ENCODE measurements at places on chromosomes 3 and 15.

DNA sequence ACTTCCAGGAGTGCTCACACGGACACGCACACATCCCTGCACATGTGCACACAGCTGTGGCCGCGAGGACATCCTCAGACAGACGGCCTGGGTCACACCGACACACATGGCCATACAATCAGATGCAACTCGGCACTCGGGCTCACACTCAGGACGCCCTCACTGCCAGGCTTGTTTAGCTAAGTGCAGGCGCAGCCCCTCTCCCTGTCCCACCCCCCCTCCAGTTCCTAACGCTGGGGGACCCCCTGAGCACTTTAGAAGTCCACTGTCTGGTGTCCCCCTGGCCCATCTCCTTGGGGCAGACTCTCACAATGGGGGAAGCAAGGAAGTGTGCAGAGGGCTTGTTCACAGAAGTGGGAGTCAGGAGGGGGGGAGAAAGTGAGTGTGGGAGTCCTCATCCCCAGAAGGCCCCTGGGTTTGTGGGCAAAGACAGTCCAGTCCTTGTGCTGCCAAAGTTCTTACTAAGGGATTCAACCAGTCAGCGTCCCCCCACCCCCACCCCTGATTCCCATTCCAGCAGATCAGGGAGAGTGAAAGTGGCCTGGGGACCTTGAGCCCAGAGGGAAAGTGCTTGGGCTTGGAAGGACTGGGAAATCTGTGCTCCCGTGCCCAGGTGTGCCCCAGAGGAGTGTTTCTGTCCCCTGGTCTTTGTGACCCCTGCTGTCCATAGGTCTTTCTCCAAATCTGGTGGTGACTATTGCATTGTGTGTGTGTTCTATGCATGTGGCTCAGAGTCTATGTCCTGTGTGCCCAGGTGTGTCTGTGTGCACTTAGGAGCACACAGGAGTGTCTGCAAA, 767 bp upstream of the GATA2 start:
- DNase-seq, result no peak

GRCh38 chr3:57939775-57940174, 68.4 kb upstream of the FLNB start:
- no peak for DNase-seq

DNA sequence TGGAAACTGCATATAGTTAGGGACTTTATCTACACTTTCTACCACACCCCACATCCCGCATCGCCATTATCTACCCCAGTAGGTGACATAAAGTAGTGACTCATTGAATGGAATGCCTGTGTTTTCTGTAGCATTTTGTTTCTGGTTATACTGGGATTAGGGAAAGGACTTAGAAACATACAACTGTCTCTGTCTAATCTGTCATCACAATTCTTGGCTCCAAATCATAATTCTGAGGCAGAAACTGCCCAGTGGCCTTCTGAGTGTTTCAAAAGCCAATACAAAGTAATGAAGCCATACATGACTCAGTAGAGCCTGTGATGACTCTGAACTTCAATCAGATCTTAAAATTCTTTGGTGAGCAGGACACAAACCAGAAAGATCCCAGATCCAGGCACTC, 115.7 kb upstream of the CHRM5 start:
- DNase-seq, result no peak

- DNase-seq, result no peak
Observed at GRCh38 chr15:73927003-73927475, 777 bp downstream of the LOXL1 start.

GRCh38 chr15:50905055-50905454, 3.4 kb upstream of the AP4E1 start:
- no peak for DNase-seq

DNA sequence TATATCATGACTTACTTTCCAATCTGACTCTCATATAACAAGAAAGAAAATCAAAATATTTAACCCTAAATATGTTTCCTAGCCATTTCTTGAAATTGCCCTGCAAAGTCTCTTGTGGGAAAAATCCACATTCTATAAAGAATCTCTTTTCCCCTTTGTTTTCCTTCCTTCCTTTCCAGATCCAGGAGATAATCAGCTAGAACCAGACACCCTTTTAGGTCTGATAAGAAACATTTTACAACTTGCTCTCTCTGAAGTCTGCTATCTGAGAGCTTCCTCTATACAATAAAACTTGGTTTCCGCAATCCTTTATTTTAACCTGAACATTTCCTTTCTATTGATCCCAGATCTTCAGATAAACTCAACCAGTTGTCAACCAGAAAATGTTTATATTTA, 100.5 kb upstream of the RNU6-1 start:
- no peak for DNase-seq

GRCh38 chr3:108393128-108393900, 97.0 kb downstream of the HHLA2 start:
- no peak for DNase-seq

GRCh38 chr3:183494341-183494740, 61.2 kb downstream of the KLHL6 start:
- no peak for DNase-seq

DNA sequence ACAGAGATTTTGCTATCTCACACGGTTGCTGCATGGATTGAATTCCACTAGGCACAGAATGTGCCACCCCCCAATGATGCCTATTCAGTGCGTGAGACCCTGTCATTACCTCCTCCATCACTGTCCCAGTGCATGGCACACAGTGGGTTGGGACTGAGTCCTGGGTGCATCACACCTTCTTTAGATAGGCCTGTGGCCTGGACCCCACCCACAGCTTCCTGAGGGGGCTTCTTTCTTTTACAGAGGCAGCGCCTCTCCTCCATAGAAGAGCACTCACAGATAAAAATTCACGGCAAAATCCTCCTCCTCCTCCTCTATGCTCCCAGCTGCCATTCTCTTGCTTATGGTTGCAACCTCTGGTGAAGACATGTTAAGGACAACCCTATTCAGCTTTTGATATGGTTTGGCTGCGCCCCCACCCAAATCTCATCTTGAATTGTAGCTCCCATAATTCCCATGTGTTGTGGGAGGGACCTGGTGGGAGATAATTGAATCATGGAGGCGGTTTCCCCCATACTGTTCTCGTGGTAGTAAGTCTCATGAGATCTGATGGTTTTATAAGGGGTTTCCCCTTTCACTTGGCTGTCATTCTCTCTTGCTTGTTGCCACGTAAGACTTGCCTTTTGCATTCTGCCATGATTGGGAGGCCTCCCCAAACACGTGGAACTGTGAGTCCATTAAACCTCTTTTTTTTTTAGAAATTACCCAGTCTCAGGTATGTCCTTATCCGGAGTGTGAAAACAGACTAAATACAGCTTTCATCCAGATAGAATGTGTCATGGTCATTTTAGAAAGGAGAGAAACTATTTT, 147.6 kb downstream of the KLF13 start:
- peak; percentile 17 for DNase-seq

- DNase-seq, result no peak
Observed at GRCh38 chr3:41467481-41467880, 268.2 kb downstream of the CTNNB1 start.

DNA sequence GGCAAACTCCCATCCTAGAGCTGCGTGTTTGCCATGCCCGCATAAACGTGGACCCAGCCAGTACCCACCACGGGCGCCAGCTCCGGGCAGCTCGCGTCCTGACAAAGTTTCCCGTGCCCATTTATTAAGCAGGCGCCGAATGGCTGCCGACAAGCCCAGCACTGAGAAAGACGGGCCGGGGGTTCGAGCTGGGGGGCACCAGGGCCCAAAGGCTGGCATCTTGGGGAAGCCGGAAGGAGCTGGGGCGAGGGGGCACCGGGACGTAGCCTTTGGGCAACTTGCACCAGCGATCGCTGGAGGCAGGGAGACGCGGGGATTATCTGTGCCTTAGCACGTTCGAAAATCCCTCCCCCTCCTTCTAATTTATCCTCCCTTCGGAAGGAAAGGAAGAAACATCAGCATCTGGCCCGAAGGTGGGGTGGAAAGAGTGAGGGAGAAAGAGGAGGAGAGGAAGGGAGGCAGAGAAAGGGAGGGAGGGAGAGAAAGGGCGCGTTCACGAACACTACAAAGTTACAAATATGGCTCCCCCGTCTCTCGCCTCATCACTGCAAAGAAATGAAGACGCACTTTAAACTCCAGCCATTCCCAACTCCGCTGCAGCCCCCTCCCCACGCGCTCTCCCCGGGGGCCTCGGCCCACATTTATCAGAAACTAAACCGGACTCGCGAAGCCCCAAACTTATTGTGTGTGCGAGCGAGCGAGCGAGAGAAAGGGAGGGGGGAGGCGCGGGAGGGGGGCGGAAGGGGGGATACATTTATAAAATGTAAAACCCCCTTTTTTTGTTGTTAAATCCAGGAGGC, 1.0 kb downstream of the ANP32A start:
- peak; percentile 62 for DNase-seq

DNA sequence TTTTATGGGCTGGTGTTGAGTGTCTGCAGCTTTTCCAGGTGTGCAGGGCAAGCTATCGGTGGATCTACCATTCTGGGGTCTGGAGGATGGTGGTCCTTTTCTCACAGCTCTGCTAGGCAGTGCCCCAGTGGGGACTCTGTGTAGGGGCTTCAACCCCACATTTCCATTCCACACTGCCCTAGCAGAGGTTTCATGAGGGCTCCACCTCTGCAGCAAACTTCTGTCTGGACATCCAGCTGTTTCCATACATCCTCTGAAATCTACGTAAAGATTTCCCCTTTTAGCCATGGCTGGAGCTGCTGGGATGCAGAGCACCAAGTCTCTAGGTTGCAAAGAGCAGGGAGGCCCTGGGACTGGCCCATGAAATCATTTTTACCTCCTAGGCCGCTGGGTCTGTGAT, 11.6 kb downstream of the RFX7 start:
- no peak for DNase-seq

GRCh38 chr3:39668420-39668819, 141.0 kb upstream of the MYRIP start:
- DNase-seq, result no peak

- DNase-seq, result no peak
Observed at GRCh38 chr15:91589360-91589759, 264.1 kb upstream of the SLCO3A1 start.

- DNase-seq, result no peak
Observed at GRCh38 chr3:36155515-36155914, 224.8 kb upstream of the STAC start.

GRCh38 chr3:4751502-4752101, 227.6 kb upstream of the BHLHE40 start:
- no peak for DNase-seq

DNA sequence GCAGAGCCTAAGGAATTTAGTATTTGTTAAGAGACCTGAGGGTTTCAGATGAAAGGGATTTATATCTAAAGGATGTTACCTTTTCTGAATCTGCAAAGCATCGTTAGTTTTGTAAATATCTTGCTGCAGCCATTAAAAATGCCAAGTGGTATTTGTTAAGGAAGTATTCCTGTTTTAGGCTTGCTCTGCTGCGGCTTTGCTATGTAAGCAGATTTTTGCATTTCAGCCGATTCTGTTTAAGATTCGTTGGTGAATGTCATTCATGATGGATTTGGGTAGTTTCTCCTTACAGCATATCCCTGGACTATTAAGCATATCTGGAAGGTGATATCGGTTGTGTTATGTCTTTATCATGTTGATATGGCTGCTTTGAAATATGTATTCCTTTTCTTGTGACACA, 1.0 kb downstream of the USP8 start:
- no peak for DNase-seq

DNA sequence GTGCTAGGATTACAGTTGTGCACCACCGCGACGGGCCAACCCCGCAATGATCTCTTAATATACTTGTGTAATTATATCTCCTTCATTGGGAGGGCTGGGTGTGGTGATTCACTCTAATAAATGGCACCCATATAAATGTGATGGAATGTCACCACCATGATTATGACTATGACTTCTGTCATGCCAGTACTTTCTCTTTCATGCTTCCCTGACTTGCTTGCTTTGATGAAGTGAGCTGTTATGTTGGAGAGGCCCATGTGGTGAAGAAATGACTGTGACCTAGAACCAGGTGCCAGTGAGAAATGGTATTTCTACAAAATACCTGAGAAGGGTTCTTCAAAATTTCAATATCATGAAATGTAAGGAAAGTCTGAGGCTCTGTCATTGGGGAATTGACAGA, 24.4 kb upstream of the TP63 start:
- no peak for DNase-seq

DNA sequence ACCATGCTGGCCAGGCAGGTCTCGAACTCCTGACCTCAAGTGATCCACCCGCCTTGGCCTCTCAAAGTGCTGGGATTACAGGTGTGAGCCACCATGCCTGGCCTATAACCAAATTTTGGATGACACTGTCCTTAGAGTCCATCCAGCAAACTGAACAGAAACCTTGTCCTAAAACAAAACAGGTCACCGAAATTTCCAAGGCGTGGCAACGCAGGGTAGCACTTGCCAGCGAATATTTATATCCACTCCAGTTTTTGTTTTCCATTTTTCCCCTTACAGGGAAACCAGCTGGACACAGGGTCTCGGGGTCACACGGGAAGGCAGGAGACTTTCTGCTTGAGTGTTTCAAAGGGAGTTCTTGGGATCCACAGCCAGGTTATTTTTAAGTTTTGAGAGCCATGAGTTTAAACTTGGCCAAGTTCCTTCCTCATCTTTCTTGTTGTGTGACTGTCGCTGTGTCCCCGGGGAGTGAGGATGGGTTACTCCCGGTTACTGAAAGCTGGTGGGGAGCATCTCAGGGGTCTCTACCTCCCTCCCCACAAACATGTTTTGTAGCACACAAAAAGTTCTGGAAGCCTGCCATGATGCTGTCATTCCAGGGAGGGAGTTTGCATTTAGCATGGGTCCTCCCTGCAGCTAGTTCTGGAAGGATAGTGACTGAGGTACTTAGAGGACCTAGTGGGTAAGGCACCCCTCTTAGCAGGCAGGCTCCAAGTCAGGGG, 12.6 kb downstream of the LIMD1 start:
- no peak for DNase-seq

DNA sequence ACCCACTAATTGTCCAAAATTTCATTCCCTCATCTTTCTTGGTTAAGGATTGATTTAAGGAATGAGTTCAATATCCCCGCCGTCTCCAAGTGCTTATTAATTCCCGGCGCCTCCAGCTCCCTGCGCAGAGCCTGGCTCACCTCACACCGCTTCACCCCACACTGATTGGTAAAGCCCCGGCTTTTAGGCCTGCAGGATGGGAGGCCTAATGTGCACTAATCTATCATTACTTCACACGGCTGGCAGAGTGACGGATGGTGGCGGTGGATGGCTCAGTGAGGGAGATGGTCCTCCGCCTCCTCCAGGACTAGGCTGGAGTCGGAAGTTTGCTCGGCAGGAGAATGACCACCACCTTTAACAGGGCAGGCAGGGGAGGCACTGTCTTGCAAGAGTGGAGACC, 81.7 kb downstream of the MEGF11 start:
- DNase-seq, result no peak

All from liver (tissue), 10 donors.